B cell (primary cell): ENCODE measurements at places on chromosomes 1 and 21. TPM values are rescaled to one million over a fixed set of nuclear protein-coding genes. Genes with fewer than 3 reads are reported as not detected.

- peaks cover 20% of the 10 kb centered on the region for H3K4me1 ChIP-seq
- no peak overlapping the region for H3K4me3 ChIP-seq
- H3K27ac ChIP-seq: no peak overlapping the region
Measured at GRCh38 chr1:68355614-68356013, 94.1 kb downstream of the RPE65 start.

DNA sequence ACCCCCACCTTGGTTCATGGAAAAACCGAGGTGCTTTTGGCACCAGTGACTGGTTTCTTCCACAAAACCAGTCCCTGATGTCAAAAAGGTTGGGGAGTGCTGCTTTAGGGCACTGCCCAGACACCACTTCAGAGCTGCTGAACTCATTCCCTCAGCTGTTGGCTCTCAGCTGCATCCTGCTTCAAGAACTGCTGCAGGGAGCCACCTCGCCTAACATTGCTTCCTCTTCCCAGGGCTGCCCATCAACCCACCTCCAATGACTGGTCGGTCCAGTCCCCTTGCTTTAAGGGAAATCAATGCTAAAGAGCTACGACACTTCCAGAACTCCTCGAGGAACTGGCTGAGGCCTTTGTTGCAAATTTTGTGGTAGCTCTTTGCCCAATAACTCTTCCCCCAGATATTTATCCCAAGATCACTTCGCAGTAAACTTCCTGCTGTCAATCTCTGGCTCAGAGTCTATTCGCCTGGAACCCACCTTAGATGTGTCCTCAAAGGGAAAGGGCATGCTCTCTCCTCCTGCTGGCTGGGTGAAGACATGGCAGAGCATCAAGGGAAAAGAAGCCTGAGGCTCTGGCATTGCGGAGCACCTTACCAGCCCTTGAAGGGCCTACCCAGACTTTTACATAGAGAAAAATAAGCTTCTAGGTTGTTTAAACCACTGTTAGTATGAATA lies 29.0 kb downstream of the C1orf52 start:
- no peak for DNase-seq
- H3K27me3 ChIP-seq: no peaks in the 10 kb centered on the region
- no peaks in the 10 kb centered on the region for H3K4me1 ChIP-seq

- H3K36me3 ChIP-seq: no peaks in the 10 kb centered on the region
- no peak overlapping the region for H3K4me3 ChIP-seq
- no peak for DNase-seq
- no peaks in the 10 kb centered on the region for H3K4me1 ChIP-seq
- no peak overlapping the region for H3K27ac ChIP-seq
Measured at GRCh38 chr1:182129398-182129797, 67.9 kb upstream of the ZNF648 start.

DNA sequence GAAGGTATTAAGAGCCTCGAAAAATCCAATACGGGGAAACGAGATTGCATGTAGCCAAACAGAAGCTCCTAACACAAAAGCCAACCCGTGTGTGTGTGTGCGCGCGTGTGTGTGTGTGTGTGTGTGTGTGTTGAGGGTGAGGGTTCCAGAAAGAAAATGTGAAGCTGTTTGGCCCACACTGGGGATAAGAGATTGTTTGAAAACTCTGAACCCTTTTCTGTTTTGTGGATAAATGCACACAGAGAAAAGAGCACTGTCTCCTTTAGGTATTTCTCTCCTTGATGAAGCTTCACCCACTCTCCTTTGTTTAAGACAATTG lies 1.9 kb downstream of the WLS start:
- no peak overlapping the region for H3K4me3 ChIP-seq
- DNase-seq: no peak
- no peaks in the 10 kb centered on the region for H3K27me3 ChIP-seq
- H3K27ac ChIP-seq: no peak overlapping the region
- no peaks in the 10 kb centered on the region for H3K36me3 ChIP-seq
- H3K4me1 ChIP-seq: peaks cover 15% of the 10 kb centered on the region

- no peak for DNase-seq
- H3K4me3 ChIP-seq: no peak overlapping the region
- no peak overlapping the region for H3K27ac ChIP-seq
Measured at GRCh38 chr1:93804412-93804811, 74.6 kb downstream of the DNTTIP2 start.

GRCh38 chr1:99655376-99655775 lies 9.5 kb downstream of the PALMD start:
- no peaks in the 10 kb centered on the region for H3K4me1 ChIP-seq
- H3K27ac ChIP-seq: no peak overlapping the region
- no peak overlapping the region for H3K4me3 ChIP-seq
- DNase-seq: no peak

GRCh38 chr1:81420760-81421159 lies 380.0 kb upstream of the ADGRL2 start:
- H3K4me3 ChIP-seq: no peak overlapping the region
- DNase-seq: no peak
- H3K27ac ChIP-seq: no peak overlapping the region
- H3K4me1 ChIP-seq: no peaks in the 10 kb centered on the region
- H3K27me3 ChIP-seq: no peaks in the 10 kb centered on the region

DNA sequence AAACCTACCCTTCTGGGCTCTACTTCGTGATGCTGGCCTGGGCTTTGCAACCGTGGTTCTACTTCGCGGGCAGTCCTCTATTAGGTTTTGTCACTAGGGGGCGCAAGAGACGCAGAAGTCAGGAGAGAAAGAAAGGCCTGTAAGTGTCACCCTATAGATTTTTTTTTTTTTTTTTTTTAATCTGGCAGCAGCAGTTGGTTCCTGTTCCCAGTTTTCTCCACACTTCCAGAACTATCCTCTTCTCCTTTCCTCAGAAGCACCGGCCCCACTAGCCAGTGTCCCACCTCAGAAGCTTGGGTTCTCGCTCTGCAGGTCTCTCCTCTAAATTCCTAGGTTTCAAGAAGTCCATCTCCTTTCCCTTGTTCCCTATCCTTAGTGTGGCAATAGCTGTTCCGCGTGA lies 9.1 kb upstream of the LCE2D start:
- no peak overlapping the region for H3K27ac ChIP-seq
- H3K27me3 ChIP-seq: peaks cover 6% of the 10 kb centered on the region
- DNase-seq: peak; percentile 29
- no peaks in the 10 kb centered on the region for H3K4me1 ChIP-seq
- H3K4me3 ChIP-seq: no peak overlapping the region

DNA sequence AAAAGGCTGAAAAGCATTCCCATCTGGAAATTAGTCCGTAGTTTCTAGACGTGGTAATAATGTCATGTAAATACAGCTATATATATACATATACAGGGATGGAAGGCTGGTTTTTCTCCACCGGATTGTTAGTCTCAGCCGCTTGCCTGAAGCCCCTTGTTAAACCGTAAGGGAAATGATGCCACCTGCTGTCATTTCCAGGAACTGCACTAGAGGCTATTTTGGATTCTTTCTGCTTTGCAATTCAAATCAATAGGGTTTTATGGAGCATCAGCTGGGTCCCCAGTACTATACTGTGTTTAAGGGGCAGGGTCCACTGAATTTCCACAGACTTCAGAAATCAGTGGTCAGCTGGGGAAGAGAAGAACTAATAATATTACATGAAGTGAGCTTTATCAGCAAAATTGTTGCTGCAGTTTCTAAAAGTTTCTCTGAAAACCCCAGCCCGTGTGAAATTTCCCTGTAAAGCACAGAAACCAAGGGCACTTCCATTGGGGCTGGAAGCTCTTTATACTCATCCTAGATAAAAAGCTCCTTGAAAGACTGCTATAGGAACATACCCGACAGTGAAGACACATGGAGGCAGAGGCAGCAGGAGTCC lies 33.8 kb upstream of the MPZL1 start:
- DNase-seq: peak; percentile 87
- no peak overlapping the region for H3K4me3 ChIP-seq
- H3K27ac ChIP-seq: no peak overlapping the region
- no peaks in the 10 kb centered on the region for H3K27me3 ChIP-seq

DNA sequence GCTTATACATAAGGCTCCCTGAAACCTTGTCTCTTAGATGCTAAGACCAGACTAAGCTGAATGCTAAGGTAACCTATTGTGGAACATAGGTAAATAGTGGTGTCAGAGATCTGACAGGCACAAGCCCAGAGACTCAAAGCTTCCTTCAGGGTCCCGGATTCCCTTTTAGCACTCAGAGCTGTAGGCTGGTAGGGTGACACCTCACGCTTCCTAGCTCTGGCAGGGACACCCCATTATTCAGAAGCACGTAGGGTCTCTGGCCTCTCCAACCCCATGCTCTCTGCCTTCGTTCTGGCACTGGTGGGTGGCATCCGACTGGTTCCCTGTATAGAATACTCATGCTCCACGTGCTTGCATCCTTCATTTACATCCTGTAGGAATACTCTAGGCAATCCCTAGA lies 68.4 kb downstream of the CD34 start:
- no peak overlapping the region for H3K4me3 ChIP-seq
- no peak overlapping the region for H3K27ac ChIP-seq
- peaks cover 7% of the 10 kb centered on the region for H3K4me1 ChIP-seq
- H3K27me3 ChIP-seq: no peaks in the 10 kb centered on the region

LCE1D gene
- not detected in 2 replicates for total RNA-seq

S1PR1 gene
- total RNA-seq: 219 and 225 TPM in 2 replicates
